Stimulated activated CD4-positive, alpha-beta T cell treated with anti-CD3 and anti-CD28 coated beads, Interleukin-15, amount 100 ng/mL, for 1 hour (primary cell): ENCODE measurements at places on chromosomes 12 and 14.
A peak's percentile ranks its signal among the peaks of the same experiment; 100 is the strongest.

- peak; percentile 26 for DNase-seq
Measured at GRCh38 chr12:121060149-121061001, 21.3 kb upstream of the OASL start.

DNA sequence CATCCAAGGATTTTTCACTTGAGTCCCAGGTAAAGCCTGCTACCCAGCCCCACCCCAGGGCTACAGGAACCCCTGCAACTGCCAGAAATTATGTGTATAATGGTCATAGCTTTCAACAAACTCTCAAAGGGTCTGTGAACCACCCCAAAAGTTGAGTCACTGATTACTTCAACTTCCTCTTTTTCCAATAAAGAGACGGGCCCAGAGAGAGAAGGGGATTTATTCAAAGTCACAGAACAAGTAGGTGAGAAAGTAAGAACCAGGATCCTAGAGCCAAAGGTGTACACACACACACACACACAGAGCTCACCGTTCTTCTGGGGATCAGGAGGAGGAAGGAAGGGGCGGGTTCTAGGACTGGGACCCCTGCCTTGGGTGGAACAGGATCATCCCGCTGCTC is 4.8 kb upstream of the ITPK1 start:
- DNase-seq = no peak

DNA sequence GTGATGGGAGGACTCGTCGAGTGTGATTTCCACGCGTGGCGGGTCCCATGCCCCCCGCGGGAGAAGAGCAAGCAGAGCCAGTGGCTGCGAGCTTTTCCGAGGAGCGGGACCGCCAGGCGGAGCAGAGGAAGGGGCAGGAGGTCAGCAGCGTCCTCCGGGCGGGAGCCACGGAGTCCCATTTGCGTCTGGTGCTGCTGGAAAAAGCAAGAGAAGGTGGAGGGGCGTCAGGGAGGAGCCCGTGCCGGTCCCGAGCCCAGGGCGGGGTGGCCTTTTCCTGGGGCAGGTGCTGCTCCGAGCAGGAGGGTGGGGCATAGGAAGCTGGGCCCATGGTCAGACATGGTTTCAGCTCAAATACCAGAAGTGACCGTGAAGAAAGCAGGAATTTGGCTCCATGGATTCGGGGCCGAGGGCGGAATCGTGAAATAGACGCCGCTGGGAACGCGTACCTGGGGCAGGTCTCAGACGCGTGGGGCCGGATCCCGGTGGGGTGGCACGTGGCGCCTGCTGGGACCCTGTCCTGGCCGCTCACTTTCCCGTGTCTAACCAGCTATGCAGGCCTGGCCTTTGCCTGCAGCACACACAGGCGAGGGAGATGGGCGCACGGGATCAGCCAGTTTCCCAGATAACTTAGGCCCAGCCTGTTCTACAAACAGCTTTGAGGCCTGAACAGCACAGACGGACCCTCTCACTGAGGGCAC is 60.0 kb downstream of the GALNT9 start:
- DNase-seq = no peak

DNA sequence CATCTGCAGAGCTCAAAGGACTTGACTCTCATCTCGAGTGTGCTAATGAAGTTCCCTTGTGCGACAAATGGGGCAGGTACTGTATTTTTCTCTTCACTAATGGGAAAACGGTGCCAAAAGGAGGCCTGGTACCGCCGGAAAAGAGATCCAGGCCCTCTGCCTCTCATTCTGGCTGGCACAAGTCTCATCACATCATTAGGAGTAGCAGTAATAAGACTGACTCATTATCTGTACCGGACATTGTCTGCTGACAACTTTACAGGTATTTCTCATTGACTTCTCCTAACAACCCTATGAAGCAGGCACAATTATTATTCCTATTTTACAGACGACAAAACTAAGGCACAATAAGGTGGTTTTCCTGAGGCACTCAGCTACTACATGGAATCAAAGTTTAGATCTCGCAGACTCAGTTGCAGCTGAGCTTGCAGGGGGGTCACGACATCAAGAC is 668 bp downstream of the APPL2 start:
- no peak for DNase-seq

DNA sequence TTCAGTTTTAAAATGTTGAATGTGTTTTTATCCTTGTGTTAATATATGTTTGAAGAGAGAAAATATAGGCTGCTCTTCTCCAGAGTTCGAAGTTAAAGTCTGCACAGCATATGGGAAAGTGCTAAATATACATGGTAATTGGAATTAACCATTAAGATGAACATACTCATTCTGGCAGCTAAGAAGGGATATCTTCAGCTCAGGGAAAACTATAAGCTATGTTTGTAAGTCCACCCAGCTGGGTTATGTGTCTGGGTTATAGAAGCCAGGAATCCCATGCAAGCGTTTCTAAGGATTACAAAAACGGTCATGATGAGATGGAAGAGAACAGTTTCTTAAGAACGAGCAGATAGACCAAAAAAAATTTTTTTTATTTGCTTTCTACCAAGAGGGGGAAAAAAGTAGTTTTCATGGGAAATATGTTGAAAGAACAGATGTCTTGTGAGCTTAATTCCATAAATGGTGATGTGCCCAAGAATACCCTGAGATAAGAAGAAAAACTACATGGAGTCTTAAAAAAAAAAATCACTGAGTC is 198.9 kb downstream of the FBXL14 start:
- no peak for DNase-seq

GRCh38 chr12:105322070-105322469 is 8.4 kb upstream of the C12orf75 start:
- no peak for DNase-seq

DNA sequence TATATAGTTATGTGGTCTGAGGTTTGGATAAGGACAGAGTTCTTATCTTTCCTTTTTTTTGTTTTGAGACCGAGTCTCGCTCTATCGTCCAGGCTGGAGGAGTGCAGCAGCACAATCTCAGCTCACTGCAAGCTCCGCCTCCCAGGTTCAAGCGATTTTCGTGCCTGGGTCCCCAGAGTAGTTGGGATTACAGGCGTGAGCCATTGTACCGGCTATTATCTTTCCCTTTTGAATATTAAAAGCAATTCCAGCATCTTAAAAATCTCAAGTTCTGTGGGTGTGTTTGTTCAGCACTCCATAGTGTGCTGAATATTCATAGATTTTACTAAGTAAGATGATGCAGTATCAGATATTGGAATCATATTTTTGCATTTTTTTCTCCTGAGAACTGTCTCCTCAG is 404.4 kb upstream of the RGS6 start:
- DNase-seq = no peak

- DNase-seq = no peak
Measured at GRCh38 chr14:21103411-21103709, 2.5 kb downstream of the TMEM253 start.

- no peak for DNase-seq
Measured at GRCh38 chr12:46452061-46452615, 79.6 kb upstream of the SLC38A2 start.

GRCh38 chr12:124424516-124424905 is 129.6 kb downstream of the RFLNA start:
- DNase-seq = no peak

- no peak for DNase-seq
Measured at GRCh38 chr14:55802986-55803872, 223.2 kb downstream of the KTN1 start.

GRCh38 chr12:110093631-110094311 is 30.4 kb upstream of the IFT81 start:
- DNase-seq = no peak

- DNase-seq = no peak
Measured at GRCh38 chr12:112939761-112940381, 1.6 kb downstream of the OAS3 start.

- DNase-seq = no peak
Measured at GRCh38 chr12:28870839-28871440, 278.1 kb upstream of the FAR2 start.

GRCh38 chr12:93855261-93855660 is 178.1 kb downstream of the CRADD start:
- no peak for DNase-seq

DNA sequence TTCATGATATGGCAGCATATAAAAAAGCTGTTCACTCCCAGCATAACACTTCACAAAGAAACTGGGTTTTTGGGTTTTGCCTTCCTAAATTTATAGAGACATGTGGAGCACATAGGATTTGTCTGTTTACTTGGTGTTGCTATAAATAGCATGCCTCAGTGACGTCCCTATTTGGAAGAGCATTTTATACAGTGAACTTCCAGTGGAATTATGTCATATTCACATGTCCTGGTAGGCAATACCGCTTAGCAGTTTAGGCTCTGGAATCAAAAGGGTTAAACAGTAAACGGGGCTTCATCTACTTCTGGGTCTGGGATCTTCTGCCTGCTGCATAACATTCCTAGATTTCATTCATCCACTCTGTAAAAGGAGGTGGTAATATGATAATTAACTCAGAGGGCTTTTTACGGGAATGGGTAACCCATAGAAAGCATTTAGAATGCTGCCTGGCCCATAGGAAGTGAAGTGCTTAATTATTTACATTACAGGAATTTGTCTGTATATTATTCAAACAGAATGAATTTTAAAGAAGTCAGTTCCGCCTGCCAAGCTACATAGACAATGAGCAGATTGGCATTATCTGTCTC is 396.1 kb downstream of the TMTC2 start:
- no peak for DNase-seq

- DNase-seq = no peak
Measured at GRCh38 chr12:112967306-112967705, 11.0 kb upstream of the OAS2 start.

DNA sequence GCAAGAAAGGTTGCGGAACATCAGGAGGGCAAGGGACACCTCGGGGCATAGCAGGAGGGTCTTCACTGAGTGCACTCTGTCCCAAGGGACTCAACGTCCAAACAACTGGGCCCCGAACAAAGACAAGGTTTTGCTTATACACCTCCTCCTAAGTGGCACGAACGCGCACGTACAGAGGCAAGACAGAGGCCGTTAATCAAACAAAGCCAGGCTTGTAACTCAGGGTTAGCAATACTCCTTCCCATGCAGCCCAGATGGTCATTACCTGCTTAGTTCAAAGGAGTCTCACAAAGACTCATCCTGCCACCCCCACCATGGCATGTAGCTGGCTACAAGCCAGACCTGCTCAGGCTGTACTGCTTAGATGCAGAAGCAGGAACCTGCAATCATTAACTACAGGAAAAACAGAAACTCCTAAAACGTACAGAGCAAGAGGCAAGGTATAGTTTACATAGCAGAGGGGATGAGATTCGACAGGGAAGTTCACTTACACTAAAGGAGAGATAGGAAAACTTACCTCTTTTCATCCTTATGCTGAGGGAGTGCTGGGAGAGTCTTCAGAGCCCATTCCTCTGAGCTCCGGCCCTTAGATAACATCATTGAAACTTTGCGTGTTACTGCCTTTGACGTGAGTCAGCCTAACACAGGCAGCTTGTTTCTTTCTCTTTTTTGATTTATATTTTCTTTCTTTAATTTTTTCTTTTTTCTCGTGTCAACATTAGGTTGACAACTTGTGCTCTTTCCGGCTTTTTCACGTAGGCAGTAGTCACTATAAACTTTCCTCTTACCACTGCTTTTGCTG is 1319.1 kb downstream of the TMEM121 start:
- peak; percentile 27 for DNase-seq

DNA sequence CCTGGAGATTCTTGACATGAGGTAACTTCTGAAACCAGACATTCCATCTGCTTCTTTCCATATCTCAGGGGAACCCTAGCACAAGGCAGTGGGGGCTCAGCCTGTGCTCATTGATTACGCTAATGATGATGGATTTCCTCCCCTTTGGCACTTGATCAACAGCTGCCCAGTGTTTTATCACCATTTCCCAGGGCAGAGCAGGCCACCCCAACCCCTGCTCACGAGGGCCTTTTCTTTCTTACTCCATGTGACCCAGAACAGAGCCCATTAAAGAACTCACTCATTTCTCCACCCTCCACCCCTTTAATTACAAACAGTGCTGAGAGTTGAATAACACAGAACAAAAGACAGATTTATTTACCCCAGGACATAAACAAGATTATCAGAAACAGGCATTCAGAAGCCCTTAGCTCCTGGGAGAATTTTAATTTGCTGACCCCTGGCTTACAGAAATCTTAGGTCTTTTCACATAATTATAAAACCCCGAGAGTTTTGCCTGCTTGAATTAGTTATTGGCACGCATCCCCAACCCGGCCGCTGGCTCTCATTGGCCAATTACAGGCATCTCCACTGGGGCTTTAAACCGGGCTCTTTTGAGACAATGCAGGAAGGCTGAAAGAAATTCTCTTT is 32.0 kb upstream of the CCDC60 start:
- no peak for DNase-seq

DNA sequence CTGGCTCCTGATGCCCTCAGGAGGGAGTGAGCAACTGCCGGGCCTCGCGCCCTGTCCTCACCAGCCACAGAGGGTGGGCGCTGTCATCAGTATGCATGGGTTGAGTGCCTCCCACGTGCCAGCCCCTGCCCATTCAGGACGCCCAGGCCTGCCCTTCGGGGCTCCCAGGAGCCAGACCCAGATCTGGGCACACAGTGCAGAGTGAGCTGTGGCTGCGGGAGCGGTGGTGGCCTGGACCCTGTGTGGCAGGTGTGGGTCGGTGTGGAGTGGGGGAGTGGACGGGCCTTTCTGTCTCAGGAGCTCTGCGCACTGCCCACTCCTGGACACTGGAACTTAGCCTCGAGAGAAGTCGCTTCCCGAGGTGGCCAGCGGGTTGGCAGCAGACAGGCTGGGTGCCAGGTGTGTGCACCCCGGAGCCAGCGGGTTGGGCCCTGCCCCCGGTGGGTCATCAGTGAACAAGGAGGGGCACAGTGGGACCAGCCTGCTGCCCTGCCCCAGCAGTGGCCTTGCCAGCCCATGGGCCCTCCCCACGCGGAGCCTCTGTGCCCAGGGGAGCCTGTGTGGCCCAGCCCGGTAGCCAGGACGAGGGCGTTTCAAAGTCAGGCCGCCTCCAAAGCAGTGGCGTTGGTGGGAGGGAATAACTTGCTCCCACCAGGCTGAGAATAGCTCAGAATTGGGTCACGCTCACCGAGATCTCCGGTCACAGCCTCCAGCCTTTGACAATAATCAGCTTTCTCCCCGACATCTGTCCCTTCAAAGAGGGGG is 9.5 kb downstream of the TRMT61A start:
- DNase-seq = no peak

DNA sequence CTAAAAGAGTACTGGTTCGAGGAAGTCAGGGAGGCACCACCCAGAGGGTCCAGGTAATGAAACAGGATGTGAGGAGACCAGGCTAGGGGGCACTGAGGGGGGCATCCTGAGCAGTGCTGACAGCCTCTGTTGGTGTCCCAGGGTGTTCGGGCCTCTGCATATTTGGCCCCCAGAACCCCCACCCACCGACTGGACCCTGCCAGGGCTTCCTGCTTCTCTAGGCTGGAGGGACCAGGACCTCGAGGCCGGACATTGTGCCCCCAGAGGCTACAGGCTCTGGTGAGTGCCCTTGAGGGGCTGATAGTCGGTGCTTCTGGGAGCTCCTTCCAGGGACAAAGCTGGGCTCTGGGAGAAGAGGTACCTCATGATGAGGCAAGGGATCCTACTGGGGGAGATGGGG is 2.6 kb downstream of the TROAP start:
- no peak for DNase-seq

- DNase-seq = peak; percentile 40
Measured at GRCh38 chr12:110079477-110080400, 31.4 kb upstream of the C12orf76 start.
